Epithelial cell of alveolus of lung (primary cell): ENCODE measurements at places on chromosomes 1 and 21. TPM values are rescaled to one million over a fixed set of nuclear protein-coding genes. Genes with fewer than 3 reads are reported as not detected.

Gene USP48
- total RNA-seq, result 18.1 and 26.6 TPM in 2 replicates

Gene CD1E
- not detected in 2 replicates for total RNA-seq

Gene HSD3B1
- total RNA-seq, result 0.39 TPM in 1 of 2 replicates, not detected in the other

Gene SPRR2E
- total RNA-seq, result not detected in 2 replicates

Gene MYCL
- 0.32 and 0.52 TPM in 2 replicates for total RNA-seq

Gene DNAH14
- 9.2 and 11.5 TPM in 2 replicates for total RNA-seq

Gene S100A3
- total RNA-seq, result 3.7 and 7.1 TPM in 2 replicates

Gene PGLYRP4
- not detected in 2 replicates for total RNA-seq

Gene GPR153
- total RNA-seq, result 5.4 and 6.6 TPM in 2 replicates

Gene MR1
- 5.1 and 5.7 TPM in 2 replicates for total RNA-seq

Gene ZNF692
- total RNA-seq, result 5.2 and 10.8 TPM in 2 replicates

Gene TRIM17
- total RNA-seq, result 0.39 and 1.6 TPM in 2 replicates

Gene CLDN17
- total RNA-seq, result not detected in 2 replicates

Gene FAF1
- 21.4 and 37.1 TPM in 2 replicates for total RNA-seq

Gene ST6GALNAC3
- total RNA-seq, result 4.7 and 7.4 TPM in 2 replicates

Gene KCND3
- total RNA-seq, result not detected in 2 replicates

Gene CELA3A
- total RNA-seq, result 0.56 TPM in 1 of 2 replicates, not detected in the other

Gene SPRR2G
- not detected in 2 replicates for total RNA-seq

Gene TIE1
- total RNA-seq, result 1.0 and 2.8 TPM in 2 replicates

Gene KCNE1
- total RNA-seq, result not detected in 2 replicates

Gene CHIA
- not detected in 2 replicates for total RNA-seq

Gene SELP
- not detected in 2 replicates for total RNA-seq

Gene MAN1C1
- 0.65 and 2.9 TPM in 2 replicates for total RNA-seq

Gene TTC34
- 0.26 and 0.32 TPM in 2 replicates for total RNA-seq

Gene FAM163A
- total RNA-seq, result 0.26 TPM in 1 of 2 replicates, not detected in the other

Gene LMX1A
- not detected in 2 replicates for total RNA-seq

Gene APCS
- total RNA-seq, result not detected in 2 replicates

Gene GBP4
- 1.0 TPM in 1 of 2 replicates, not detected in the other for total RNA-seq

Gene CATSPERE
- 0.13 TPM in 1 of 2 replicates, not detected in the other for total RNA-seq

Gene ARHGEF16
- 0.08 and 1.2 TPM in 2 replicates for total RNA-seq

Gene AMY1A
- not detected in 2 replicates for total RNA-seq

Gene ZMPSTE24
- total RNA-seq, result 35.9 and 41.8 TPM in 2 replicates

Gene GGPS1
- total RNA-seq, result 23.9 and 27.9 TPM in 2 replicates

Gene PLA2G2A
- total RNA-seq, result not detected in 2 replicates

Gene SPATC1L
- 17.5 and 30.8 TPM in 2 replicates for total RNA-seq

Gene LCE3C
- total RNA-seq, result not detected in 2 replicates

Gene TRMT13
- 4.2 and 5.2 TPM in 2 replicates for total RNA-seq

Gene PAX7
- not detected in 2 replicates for total RNA-seq

Gene FAM72A
- total RNA-seq, result 6.7 and 6.9 TPM in 2 replicates

Gene COL18A1
- 181 and 410 TPM in 2 replicates for total RNA-seq

Gene SZT2
- 12.3 and 14.9 TPM in 2 replicates for total RNA-seq

Gene LCE1F
- not detected in 2 replicates for total RNA-seq

Gene PADI1
- total RNA-seq, result not detected in 2 replicates

Gene PLXNA2
- total RNA-seq, result 2.7 and 6.3 TPM in 2 replicates

Gene CGN
- 0.52 TPM in 1 of 2 replicates, not detected in the other for total RNA-seq

Gene S100A4
- total RNA-seq, result 15.8 and 25.1 TPM in 2 replicates

Gene ATAD3C
- 0.13 TPM in 1 of 2 replicates, not detected in the other for total RNA-seq

Gene C8A
- total RNA-seq, result not detected in 2 replicates

Gene SCAMP3
- total RNA-seq, result 73.5 and 116 TPM in 2 replicates

Gene ADGRL4
- 3.8 and 22.1 TPM in 2 replicates for total RNA-seq

Gene WNT9A
- total RNA-seq, result 0.65 and 0.72 TPM in 2 replicates

Gene ESPN
- total RNA-seq, result 0.13 TPM in 1 of 2 replicates, not detected in the other

Gene HNRNPU
- 239 and 242 TPM in 2 replicates for total RNA-seq

Gene PAPPA2
- 1.1 and 1.3 TPM in 2 replicates for total RNA-seq
